Stimulated activated CD4-positive, alpha-beta T cell treated with anti-CD3 and anti-CD28 coated beads, TNF-alpha, amount 100 ng/mL, for 4 hours (primary cell): ENCODE measurements at places on chromosomes 7 and 10.

GRCh38 chr7:149846436-149847046 lies 8.4 kb downstream of the ZNF862 start:
- no peak for DNase-seq

GRCh38 chr10:131723297-131724168 lies 177.3 kb upstream of the PPP2R2D start:
- no peak for DNase-seq

GRCh38 chr10:79112881-79113431 lies 44.2 kb downstream of the ZMIZ1 start:
- DNase-seq = no peak

- no peak for DNase-seq
Measured at GRCh38 chr7:299628-300027, 9.7 kb downstream of the FOXL3 start.

DNA sequence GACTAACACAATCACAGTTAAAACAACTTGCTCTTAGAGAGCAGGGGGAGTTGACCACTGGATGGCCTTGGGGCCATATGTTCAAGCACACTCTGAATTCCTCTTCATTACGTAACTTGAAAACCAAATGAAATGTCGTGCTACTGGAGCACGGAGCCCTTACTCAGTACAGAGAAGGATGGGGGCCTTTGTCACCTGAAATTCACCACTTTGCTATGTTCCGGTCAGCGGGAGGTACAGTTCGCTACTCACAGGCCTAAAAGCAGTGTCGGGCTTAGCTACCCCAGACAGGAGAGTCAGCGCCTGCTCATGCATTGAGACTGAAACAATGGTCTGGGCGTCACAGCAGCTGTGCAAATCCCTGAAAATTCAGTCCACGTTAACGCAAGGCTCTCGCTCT lies 39.6 kb downstream of the GLI3 start:
- no peak for DNase-seq
